ENCODE measurements at places on chromosomes 13 and 19.

GRCh38 chr13:109645831-109646230 is 140.6 kb downstream of the IRS2 start:
- DNase-seq = peak; percentile 6

- DNase-seq = no peak
These were observed 13.9 kb upstream of the MADCAM1 start for GRCh38 chr19:482186-483041.

- DNase-seq = peak; percentile 67
These were observed 5.6 kb downstream of the SAFB start for GRCh38 chr19:5628461-5628860.

DNA sequence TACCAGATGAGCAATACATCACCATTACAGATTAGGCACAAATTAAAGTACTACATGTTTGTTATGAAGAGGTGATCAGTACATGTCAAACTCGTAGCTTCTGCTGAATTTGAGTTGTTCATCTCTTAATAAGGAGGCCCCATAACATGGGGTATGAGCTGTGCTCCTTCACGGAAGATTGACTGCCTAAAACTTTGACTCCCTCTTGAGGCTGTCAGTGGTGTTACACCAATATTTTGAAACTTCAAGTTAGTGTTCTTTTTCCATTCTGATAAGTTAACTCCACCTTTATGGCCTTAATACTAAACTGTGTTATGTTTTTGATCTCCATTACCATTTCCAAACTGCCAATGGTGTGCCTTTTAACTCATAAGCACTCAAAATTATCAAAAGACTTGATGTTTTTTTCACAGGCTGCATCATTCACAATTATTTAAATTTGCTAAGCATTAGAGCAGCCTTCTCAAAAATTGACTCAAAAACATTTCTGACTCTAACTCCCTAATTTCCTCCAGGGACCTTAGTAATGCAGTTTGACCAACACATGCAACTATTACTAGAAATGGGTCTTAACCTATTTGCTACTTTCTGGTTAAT is 1591.5 kb downstream of the PCDH9 start:
- peak; percentile 28 for DNase-seq

GRCh38 chr19:49880162-49880869 is 2.8 kb downstream of the TBC1D17 start:
- DNase-seq = no peak

DNA sequence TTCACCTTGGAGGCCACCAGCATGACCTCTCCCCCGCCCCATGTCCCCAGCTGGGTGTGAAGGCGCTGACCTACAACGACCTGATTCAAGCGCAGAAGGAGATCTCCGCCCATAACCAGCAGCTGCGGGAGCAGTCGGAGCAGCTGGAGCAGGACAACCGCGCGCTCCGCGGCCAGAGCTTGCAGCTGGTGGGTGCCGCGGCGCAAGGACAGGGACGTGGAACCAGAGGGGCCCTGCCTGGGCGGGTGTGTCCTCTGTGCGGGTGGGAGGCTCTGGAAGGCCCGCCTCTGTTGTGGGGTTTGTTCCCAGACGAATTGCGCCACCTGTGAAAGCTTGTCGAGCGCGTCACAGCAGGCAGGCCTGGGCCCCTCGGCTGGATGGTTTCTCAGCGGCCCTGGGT is 22.3 kb downstream of the PLEKHJ1 start:
- DNase-seq = no peak

DNA sequence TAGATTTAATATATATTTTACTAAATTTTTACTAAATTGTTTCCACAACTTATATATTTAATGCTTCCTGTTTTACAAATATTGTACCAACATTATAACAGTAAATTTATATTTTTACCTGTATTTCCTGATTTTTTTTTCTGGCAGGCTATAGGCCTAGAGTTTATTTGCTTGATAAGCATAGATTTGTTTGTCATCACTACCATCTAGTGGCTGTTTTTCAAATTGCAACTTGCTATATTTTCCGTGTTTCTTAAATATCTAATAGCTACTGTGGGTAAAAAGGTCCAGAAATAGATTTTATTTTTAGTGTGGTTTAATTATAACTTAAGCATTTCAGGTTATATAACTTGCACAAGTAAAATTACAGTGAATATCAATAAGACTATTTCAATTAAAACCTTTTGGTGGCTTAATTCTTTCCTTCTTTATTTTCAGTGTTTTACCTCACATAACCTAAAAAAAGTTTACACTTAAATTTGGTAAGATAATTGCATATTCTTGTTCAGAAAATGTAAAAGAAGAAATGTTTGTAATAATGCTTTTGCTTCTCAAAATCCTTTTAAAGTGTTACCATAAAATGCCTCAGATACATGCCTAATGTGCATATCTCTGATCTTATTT is 60.6 kb downstream of the NDFIP2 start:
- peak; percentile 36 for DNase-seq

DNA sequence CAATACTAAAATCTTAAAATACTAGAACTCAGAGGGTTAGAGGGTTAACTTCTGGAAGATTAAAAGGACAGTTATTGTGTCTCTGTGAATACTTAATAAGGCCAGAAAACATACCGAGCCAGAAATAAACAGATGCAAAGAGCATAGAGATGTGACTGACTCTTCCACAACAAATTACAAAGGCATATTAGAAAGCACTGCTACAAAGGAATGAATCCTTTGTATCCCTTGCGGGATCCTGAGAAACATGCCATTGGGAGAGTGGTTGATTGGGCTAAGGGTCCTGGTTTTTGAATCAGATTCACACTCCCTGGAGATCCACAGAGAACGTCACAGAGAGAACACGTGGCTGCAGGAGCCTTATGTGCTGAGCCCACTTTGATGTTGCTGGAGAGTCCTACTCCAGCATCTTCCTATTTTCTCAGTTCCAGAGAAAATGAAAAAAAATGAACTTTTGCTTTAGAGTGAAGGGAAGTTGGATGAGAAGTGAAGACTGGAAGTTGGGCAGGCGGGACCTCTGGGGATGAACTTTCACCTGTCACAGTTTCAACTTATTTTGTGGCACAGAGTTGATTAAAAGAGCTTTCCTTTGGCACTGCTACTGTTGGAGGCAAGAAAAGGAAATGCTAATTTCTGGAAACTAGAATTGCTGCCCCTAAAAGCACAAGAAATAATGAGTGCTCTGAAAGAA is 309.9 kb downstream of the DCT start:
- no peak for DNase-seq

DNA sequence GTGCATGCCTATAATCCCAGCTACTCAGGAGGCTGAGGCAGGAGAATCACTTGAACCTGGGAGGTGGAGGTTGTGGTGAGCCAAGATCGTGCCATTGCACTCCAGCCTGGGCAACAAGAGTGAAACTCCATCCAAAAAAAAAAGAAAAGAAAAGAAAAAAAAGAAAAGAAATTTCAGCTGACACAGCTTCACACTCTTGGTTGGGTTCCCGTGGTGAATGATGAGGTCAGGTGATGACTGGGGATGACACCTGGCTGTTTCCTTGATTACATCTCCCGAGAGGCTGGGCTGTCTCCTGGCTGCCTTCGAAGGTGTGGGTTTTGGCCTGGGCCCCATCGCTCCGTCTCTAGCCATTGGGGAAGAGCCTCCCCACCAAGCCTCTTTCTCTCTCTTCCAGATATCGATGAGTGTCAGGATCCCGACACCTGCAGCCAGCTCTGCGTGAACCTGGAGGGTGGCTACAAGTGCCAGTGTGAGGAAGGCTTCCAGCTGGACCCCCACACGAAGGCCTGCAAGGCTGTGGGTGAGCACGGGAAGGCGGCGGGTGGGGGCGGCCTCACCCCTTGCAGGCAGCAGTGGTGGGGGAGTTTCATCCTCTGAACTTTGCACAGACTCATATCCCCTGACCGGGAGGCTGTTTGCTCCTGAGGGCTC is 22.0 kb downstream of the LDLR start:
- DNase-seq = no peak

DNA sequence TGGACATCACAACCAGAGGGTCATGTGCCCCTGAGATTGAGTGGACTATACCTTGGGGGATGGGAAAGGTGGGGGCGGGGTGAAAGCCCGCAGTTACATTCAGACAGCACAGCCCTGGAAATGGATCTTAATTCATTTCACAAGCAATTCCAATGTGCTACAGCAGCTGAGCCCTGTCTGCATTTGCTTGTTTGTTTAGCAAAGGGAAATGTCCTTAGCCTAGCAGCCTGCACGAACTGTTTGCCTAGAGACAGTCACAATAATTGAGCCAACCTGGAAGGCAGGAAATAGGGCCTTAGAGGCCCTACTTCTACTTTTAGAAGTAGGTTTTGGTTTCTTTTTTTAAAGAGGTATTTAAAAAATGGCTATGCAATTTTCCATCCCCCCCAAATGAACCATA is 177.3 kb upstream of the KL start:
- no peak for DNase-seq

- no peak for DNase-seq
These were observed 6.0 kb upstream of the ATP8A2 start for GRCh38 chr13:25365720-25366235.

GRCh38 chr13:29497137-29497654 is 98.3 kb downstream of the SLC7A1 start:
- no peak for DNase-seq

DNA sequence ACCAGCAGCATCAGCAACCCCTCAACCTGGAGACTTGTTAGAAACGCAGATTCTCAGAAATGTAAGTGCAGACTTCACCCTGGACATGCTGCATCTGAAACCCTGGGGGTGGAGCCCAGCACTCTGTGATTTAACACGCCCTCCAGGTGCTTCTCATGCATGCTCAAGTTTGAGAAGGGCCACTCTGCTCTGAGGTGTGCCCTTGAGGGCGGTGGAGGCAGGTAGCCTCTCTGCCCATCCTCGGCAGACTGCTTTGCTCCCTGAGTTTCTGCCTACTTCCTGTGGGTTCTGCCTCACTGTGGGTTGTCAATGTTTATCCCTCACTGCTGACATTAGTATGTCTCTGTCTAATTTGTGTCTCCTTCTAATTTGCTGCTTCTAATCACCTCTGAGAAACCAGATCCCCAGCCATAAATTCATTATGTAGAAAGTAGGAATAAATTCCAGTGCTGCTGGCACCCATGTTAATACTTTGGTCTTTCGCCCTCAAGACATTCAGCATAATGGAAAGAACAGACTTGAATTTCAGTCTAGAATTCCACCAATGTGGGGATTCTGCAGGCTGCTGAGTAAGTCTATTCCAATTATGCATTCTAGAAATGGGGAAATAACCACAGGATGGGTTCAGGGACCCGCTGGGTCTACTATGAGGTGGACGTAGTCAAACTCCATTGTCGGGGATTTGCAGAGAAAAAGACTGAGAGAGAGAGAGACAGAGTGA is 51.3 kb upstream of the CYSLTR2 start:
- DNase-seq = no peak

- no peak for DNase-seq
These were observed 136.8 kb downstream of the DCT start for GRCh38 chr13:94342436-94343242.

DNA sequence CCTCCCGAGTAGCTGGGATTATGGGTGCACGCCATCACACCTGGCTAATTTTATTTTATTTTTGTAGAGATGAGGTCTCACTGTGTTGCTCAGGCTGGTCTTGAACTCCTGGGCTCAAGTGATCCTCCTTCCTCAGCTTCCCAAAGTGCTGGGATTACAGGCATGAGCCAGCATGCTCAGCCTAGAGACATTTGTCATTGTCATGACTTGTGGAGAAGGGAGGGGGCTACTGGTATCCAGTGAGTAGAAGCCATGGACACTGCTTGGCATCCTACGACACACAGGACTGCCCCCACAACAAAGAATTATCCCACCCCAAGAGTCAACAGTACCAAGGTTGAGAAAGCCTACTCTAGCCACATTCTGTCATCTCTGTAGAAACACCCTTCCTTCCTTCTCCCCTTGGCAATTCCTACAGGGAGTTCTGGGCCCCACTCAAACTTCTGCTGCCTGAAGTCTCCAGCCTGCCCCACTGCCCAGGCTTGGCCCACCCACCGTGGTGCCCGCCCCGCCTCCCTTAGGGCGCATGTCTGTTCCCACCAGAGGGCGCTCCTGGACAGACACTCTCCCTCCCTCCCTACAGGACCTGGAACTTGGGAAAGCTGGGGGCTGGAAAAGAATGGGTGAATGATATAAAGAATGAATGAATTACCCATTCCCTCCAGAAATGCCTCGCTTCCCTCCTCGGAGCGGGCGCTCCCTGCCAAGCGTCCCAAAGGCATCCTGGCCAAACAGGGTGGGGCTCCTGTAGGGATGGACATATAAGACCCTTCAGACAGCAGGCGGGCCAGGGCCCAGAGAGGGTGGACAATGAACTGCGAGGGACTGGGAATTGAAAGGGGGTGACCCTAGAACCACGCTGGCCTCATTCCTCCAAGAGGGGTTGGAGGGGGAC is 5.5 kb upstream of the EMP3 start:
- DNase-seq = peak; percentile 65

- no peak for DNase-seq
These were observed 12.8 kb upstream of the CERS4 start for GRCh38 chr19:8196271-8196927.

DNA sequence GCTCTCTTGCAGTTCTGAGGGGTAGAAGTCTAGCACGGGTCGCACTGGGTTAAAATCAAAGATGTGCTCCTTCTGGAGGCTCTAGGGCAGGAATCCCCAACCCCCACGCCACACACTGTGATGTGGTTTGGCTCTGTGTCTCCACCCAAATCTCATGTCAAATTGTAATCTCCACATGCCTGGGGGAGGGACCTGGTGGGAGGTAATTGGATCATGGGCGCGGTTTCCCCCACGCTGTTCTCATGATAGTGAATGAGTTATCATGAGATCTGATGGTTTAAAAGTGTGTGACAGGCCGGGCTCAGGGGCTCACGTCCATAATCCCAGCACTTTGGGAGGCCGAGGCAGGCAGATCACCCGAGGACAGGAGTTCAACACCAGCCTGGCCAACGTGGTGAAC is 26.6 kb upstream of the CALM3 start:
- no peak for DNase-seq

DNA sequence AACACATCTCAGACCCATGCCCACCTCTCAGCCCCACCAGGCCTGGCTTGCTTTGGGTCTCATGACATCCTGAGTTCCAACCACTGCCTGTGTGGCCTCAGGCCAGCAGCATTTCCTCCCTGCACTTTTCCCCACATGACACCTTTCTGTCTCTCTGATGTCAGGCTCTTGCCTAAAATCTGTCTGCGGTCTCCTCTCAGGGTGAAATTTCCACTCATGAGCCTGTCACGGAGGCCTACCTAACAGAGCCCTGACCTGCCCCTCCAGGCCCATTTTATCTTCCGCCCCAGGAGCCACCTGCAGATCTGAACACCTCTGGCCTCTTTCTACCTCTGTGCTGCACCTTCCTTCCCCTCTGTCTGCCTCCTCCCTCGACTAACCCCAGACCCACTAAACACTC is 93.5 kb downstream of the ZDHHC20 start:
- no peak for DNase-seq

All from stromal cell of bone marrow (primary cell).